GDM1 (cell line): ENCODE measurements at places on chromosomes 7 and 10.

DNA sequence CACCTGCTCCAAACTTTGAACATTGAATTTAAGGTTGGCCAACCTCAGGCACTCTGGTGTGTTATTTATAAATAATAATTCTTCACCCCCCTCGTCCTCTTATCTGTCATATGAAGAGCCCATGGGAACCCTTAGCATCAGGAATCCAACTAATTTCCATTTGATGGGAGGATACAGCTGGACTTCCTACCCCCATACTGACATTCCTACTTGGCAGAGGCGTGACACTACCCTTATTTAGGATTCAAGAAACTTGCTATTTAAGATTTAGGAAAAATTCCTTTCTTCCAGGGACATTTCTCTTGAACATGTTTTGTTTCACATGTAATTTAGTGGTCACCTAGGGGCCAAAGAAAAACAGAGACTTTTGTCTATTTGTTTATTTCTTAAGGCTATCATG, 171.9 kb upstream of the NRP1 start:
- no peak for DNase-seq

DNA sequence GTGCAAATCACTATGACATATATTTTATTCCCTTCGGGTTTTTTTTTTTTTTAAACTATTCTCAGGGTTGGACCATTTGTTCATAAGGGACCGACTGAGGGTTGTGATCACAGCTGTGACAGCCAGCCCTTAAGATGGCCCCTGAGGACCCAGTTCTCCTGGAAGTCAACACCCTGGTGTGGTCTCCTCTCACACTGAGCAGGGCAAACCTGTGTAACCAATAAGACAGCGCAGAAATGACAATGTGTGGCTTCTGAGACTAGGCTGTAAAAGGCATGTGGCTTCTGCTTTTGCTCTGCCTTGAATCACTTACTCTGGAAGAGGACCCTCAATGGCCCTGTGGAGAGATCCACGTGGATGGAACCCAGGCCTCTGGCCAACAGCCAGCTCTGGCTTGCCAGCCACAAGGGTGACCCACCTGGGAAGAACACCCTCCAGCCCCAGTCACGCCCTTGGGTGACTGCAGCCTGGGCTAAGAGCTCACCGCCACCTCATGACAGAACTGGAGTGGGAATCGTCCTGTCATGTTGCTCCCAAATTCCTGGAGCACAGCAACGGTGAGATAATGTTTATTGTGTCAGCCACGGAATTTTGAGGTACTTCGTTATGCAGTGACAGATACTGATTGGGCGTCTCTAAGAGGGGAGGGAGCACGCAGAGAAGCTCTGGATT, 127.1 kb downstream of the CLEC2L start:
- DNase-seq = no peak

DNA sequence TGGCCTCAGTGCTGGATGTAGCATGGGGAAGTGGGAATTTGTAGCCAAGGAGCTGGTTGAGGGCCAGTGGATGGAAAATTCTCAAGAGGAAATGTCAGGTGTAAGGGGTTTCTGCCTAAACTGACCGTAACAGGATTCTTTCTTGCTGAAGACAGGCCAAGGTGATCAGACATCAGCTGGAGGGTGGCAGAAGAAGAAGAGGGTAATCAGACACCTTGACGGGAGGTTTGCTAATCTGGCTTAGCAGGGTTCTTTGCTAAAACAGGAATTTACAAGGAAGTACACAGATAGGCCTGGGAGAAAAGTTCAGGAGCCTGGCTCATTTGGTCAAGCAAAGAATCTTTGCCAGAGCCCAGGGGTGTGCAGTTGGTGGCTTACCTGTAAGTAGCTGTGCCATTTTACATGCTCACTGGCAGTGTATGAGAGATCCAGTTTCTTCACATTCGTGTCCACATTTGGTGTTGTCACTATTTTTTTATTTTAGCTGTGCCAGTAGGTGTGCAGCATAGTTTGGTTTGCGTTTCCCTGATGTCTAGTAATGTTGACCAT, 73.7 kb downstream of the BMPR1A start:
- no peak for DNase-seq

- DNase-seq = no peak
Measured at GRCh38 chr10:101380353-101381017, 26.5 kb downstream of the BTRC start.

DNA sequence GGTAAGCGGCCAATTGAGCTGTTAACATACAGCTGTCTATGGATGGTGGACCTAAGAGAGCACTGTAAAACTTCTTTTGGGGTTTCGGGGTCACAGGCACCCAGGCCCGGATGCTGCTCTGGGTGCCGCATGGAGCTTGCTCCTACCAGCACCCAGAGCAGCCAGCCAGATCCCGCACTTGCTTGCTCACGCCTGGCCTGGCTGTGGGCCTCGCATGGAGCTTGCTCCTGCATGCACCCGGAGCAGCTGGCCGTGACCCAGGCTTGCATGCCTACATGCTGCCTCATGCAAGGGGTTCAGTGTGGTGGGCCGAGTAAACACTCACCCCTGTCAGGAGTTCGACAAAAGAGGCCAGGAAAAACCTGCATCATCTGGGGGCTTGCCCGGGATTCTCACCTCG, 896.9 kb downstream of the SORCS1 start:
- DNase-seq = no peak

- DNase-seq = no peak
Measured at GRCh38 chr7:30910411-30911073, 1.1 kb upstream of the AQP1 start.

DNA sequence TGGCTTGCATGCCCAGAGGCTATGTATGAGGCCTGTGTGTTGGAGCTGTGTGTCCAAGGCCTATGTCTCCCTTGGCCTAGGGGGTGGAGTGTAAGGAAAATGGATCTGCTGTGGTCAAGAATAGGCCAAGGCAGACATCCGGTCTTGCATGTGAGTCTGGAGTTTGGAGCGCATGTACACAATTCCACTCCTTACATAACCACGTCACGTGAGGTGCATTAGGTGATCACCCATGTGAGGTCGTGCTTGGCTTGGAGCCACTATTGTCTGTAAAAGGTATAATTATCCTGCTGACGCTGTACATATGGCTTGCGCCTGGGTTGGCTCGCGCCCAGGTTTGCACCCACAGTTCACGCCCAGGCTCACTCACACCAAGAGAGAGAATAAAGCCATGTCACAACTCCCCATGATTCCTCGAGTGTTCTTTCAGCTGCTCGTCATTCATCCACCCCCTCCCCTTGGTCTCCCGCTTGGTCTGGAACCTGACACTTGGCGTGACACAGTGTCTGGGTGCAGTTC, 105.5 kb downstream of the BICC1 start:
- DNase-seq = no peak

GRCh38 chr10:127016331-127016730, 111.1 kb downstream of the DOCK1 start:
- DNase-seq = no peak

- DNase-seq = no peak
Measured at GRCh38 chr10:65482848-65483247, 1443.0 kb upstream of the LRRTM3 start.

DNA sequence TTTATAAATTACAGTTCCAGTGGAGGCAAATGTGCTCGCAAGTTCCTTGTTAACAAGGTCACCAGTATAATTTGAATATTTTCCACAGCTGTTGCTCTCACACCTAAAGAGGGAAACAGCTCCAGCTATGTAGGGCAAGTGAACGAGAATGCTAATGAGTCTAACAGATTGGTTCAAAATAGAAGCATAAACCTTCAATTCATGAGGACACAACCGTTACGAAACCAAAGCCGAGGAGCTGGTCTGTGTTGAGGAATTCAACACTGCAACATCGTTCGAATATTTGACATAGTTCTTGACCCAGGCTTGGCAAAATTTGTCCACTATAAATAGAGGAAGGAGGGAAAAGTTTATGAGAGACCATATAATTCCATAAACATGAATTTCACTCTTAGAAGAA, 161.3 kb downstream of the KLF6 start:
- DNase-seq = no peak

DNA sequence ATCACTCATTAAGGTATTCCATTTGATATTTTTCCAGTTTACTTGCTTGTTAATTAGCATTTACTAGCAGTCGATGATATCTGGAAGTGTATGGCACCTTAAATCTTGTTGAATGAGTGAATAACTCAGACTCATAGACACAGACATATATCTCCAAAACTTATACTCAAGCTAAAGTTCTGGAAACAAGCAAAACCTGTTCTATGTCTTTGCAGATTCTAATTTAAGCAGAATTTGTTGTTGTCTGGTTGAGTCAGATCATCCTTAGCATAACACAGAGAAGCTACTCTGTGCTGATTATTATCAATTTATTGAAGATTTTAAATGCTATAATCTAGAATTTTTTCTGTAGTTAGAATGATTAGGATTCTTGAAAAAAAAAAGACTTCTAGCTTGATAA, 296.2 kb downstream of the MDFIC start:
- no peak for DNase-seq

DNA sequence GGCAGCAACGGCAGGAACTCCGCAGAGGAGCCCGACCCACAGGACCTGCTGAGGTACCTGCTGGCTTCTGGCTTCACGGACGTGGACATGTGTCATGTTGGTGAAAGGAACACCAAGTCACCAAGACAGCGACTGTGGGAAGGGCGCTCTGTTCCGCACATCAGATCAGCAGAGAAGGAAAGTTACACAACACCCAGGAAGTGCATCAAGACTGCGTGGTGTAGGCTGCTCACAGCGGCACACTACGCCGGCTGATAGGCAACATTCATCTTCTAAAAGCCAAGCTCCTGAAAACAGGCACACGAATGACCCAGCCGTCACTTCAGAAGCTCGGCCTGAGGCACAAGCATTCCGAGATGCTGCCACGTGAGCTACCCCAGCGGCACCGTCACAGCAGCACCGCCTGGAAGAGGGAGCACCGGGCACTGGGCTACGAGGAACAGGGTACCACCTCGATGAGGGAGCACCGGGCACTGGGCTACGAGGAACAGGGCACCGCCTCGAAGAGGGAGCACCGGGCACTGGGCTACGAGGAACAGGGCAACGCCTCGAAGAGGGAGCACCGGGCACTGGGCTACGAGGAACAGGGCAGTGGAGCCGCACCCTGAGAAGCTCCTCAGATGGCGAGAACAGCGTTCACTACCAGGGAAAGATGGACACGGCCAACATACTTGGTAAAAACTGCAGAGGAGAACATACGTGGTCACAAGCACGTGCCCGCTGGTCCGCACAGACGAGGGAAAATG, 86.7 kb downstream of the MAD1L1 start:
- no peak for DNase-seq

DNA sequence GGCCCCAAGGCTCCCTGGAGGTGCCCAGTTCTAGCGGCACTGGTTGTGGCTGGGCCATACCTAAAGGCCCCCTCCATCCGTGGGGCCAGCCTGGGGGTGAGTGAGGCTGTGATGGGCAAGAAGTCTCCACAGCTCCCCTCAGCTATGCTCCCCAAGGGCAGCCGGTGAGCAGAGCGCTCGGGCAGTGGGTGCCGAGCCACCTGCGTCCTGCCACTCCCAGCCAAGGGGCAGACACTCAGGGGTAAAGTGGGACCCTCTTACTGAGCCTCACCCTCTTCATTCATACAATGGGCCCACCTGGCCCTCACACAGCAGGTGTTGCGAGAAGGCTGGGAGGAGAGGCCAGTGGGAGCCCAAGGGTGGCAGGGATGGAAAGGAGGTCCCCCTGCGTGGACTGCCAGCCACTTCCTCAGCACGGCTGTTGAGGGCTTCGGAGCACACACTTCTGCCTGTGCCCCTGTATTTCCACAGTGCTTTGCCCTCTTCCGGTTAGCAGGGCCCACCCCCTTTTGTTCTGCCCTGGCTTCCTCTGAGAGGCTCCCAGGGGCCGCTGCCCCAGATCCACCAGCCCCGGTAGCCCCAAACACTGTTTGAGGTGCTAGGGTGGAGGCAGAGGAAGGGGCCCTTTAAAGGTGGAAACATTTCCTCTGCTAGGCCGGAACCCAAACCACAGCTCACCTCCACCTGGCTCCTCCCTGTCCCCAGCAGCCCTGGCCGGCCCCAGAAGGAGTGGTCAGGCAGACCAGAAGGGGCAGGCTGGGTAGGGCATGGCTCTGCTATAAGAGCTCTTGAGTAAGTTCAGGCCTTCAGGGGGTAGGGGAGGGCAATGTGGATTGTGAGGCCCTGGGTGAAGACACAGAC, 16.4 kb upstream of the C10orf105 start:
- DNase-seq = peak; percentile 40

GRCh38 chr10:132774902-132775863, 10.8 kb downstream of the NKX6-2 start:
- no peak for DNase-seq

- DNase-seq = no peak
Measured at GRCh38 chr7:131921016-131921415, 364.6 kb upstream of the PODXL start.

DNA sequence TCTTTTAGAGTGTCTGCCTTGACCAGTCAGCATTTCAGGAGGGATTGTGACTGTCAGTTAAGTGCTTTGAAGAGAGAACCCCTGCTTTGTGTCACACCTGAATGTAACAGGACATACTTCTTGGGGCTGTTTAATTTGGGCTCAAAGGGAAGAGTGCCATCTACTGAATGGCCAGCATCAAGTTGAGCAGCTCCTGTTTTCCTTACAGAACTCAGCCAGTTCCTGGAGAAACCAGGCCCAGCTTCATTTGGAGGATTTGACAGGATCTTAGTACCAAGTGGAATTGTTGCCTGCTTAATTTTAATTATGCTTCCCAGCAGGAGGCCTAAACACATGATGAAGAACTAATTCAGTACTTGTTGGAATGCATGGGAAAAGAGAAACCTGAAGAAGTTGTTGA, 8.3 kb downstream of the ADD3 start:
- no peak for DNase-seq

DNA sequence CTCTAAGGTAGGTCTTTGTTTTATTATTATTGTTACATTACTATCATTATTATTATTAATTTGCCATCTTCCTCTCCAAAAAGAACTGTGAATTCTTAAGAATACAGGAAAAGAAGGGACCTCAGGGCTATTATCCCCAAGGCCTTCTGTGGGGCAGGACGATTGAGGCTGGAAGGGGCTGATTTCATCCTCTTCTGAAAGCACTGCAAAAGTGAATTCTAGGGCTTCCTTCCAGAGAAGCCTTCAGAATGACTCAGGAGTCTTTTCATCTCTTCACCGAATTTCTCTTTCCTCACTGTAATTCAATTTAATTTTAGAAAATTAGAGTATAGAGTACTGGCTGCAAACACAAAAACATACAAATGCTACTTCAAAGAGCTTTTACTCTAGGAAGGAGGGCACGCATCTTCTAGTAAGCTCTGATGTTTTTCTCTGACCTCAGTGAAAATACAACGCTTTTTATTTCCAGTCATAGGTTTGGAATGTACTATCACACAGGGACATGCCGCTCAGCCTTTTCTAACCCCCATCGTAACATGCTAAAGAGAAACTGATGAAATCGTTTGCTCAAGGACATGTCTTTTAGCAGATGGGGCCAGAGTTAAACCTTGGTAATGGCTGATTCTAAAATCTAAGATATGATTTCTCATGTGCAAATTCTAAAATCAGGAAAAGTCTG, 280.2 kb upstream of the PITRM1 start:
- DNase-seq = no peak
